LNCaP clone FGC (cell line): ENCODE measurements at places on chromosomes 2 and 18.

DNA sequence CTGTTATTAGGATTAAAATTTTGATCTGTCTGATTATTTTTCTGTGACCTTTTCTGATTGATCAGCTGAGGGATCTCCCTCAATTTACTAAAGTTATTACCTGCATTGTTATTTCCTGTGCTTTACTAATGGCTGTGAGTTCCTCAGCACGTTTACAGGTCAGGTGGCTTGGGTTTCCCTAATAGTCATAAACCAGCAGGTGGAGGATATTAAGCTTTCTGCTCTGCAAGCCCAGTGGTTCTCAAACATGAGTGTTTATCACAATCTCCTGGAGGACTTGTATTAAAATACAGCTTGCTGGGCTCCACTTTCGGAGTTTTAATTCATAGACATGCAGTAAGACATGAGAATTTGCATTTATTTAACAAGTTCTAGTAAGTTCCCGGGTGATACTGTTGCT lies 22.4 kb upstream of the UGP2 start:
- DNase-seq = no peak

- no peak for DNase-seq
These were observed 202.2 kb downstream of the TCF4 start for GRCh38 chr18:55385770-55386169.

- no peak for DNase-seq
These were observed 299.5 kb upstream of the SOX11 start for GRCh38 chr2:5392658-5393057.

DNA sequence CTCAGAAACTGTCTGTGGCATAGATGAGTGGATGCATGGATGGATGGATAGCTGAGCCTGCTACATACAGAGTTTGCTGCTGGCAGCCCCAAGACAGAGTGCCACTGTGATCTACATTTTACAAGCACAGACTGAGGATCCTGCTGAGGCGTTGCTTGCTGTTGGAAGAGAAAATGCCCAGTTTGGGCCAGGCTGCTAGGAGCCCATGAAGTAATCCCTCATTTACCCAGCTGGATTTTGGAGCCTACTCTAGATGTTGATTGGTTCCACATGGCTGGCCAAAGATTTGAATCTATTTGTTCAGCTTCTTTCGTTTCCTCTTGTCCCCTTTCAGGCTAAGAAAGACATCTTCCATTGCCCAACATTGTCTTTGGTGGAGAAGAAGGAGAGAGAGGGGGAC lies 261.3 kb downstream of the CLIP4 start:
- DNase-seq = no peak

DNA sequence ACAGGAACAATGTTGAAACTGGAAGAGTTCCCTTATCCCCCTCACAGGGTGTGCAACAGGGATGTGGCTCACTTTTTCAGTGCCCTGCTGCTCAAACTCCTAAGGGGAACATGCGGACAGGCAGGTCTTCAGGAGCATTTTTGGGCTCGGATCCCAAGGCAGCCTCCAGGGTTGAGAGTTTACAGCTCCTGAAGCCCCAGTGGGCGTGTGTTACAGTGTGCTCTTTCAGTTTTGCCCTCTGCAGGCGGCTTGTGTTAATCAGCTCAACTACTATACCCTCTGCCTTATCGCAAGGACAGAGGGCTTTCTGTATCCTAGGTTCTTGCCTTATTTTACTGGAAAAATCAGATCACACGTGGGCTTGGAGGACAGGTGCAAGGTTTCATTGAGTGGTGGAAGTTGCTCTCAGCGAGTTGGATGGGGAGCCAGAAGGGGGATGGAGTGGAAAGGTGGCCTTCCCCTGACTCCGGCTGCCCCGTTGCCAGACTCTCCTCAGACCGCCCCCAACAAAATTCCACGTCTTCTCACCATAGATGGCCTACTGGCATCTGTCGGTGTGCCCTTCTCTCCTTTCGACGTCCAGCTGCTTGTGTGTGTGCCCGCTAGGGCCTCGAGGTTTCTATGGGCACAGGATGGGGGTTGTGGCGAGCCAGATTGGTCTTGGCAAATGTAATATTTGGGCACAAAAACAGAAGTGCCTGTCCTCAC lies 541.9 kb downstream of the TMX3 start:
- DNase-seq = no peak

- DNase-seq = no peak
These were observed 16.2 kb upstream of the GLS start for GRCh38 chr2:190864375-190864774.

DNA sequence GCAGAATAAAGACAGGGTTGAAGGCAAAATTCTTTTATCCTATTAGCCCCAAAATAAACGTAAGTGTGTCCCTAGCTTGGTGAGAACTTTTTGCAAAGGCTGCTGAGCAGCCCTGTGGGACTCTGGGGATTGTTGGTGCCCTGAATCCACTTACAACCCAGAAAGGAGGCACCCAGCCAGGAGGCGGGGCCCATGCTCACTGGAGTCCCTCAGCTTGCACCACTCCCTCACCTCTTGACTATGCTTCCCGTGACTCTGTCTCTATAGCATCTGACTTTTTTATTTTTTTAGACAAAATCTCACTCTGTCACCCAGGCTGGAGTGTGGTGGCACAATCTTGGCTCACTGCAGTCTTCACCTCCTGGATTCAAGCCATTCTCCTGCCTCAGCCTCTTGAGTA lies 15.8 kb upstream of the COL6A3 start:
- no peak for DNase-seq

GRCh38 chr2:241096979-241097378 lies 5.1 kb downstream of the MTERF4 start:
- DNase-seq = no peak

DNA sequence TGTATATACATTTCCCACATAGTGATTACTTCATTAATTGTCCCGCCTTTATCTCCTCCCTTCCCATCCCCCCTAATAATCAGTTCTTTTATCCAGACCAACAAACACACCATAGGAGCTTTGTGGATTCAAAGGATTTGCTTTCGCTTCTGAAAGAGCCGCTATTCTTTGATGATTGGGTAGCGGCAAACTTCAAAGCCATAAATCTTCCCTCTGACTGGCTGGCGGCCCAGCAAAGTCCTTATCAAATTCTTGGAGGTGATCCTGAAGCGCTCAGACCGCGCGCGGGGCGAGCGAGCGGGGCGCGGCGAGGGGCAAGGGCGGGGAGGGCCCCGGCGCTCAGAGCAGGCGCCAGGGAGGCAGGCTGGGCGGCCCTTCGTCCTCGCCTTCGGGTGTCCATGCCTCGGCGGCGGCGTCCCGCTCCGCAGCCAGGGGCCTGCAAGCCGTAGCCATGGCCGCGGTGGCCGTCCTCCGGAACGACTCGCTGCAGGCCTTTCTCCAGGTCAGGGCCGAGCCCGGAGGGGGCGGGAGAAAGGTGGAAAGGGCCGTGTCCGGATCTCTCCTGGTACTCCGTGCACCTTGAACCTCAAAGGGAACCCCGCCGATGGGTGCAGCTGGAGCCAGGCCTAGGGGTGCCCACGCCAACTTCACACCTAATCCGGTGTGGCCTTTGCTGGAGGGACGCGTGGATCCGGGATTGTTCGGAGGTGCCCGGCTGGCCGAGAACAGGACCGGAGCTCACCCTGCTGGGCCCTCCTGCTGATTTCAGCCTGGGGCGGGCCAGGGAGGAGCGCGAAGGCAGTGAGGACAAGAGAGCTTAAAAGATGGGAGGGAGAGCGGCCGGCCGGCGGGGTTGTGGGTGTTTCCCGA lies at the start of gene SP5:
Gene SP5, plus strand, starts transcription at position 276 of the 870 bp plus-strand sequence. Its CDS starts 176 bp downstream, at position 452.
- DNase-seq = peak; percentile 3

DNA sequence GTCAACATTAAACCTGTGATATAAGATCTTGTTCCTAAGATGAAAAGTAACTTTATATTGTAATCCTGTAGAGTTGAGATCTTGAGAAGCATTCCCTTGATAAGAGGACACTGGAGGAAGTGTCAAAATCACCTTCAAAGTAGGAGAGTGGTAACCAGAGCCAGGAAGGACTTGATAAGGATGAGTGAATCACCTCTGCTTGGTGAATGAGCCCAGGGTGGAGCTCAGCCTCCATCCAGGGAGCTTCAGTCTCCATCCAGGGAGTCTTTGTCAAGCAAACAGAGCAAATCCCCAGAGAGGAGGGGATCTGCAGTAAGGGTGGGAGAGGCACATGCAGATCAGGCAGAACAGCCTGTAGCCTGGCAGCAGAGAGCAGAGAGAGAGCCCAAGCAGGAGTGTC lies 167.1 kb upstream of the SIX2 start:
- no peak for DNase-seq

DNA sequence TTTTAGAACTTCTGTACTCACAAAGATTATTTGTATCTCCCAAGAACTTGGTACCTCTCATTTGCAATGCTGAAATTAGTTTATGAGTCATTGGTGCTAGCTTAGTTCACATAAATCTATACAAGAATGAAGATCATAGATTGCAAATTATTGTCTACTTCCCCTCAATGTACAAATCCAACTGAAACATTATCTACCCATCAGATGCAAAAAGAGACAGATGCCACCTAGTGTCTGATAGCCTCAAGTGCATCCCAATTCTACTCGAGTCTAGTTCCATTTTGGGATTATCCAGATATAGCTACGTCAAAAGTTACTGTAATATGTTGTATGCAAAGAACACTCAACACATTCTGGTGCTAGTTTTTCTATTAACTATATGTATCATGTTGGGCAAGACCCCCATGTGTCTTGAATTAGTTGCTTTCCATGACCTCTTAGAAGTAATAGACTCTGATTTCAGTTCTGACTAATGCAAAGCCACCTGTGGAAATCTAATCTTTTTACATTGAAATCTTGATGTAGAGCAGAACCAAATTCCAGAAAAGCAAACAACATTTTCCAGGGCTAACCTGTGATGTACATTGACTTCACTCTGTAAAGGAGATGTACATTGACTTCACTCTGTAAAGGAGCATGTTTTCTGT lies 210.0 kb downstream of the RBM43 start:
- no peak for DNase-seq

DNA sequence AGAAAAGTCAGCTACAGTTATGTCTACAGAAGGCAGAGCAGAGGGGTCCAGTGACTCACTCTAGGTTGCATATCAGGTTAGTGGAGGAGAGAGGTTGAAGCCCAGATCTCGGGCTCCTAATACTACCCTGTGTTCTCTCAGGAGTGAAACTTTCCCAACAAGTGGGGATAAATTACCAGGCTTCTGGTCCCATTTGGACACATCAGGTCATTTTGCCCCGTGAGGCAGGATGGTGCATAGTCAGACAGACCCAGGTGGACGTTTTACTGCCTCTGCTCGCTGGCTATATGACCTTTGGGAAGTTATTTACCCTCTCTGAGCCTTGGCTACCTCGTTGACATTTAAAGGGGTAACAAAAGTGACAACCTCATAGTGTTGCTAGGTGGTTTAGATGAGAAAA lies 128.0 kb upstream of the REV1 start:
- DNase-seq = no peak

- DNase-seq = no peak
These were observed 171.6 kb downstream of the BCL2 start for GRCh38 chr18:63147973-63148372.

- no peak for DNase-seq
These were observed 66.7 kb downstream of the RTN4 start for GRCh38 chr2:54983345-54984220.

- DNase-seq = no peak
These were observed 6.1 kb downstream of the TMEM163 start for GRCh38 chr2:134712736-134713135.

DNA sequence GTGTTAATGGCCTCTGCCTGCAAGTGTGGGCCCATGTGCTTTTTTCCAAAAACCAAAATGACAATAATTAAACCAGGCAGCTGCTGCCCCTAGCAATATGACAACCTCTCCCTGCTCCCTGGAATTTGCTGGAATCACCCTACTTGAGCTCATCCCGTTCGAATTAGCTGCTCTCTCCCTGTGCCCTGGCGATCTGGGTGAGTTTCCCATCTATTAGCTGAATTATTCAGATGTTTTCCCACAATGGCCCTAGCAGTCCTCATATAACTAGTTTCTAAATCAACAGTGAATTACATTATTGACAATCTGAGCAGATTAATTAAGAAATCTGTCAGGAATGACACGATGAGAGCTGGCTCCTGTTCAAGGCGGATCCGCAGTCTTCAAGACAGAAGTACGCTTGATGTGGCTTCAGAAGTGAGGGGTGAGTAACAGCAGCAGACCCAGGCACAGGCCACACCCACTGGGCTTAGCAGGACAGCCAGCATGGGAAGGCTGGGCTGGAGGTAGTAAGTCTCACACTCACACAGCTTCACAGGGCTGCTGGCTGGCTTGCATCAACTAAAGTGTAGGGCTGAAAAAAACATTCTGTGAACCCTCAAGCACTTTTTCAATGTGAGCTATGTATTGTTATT lies 366.2 kb upstream of the ID2 start:
- no peak for DNase-seq

GRCh38 chr18:58268849-58269248 lies 224.8 kb downstream of the NEDD4L start:
- DNase-seq = no peak

- DNase-seq = no peak
These were observed 87.7 kb downstream of the CLIP4 start for GRCh38 chr2:29202819-29203495.

- DNase-seq = no peak
These were observed 28.1 kb downstream of the NCKAP1 start for GRCh38 chr2:183010112-183010511.

- no peak for DNase-seq
These were observed 1.2 kb upstream of the CHMP1B start for GRCh38 chr18:11849841-11850634.

GRCh38 chr2:30030361-30030760 lies 109.0 kb upstream of the ALK start:
- DNase-seq = peak; percentile 15

DNA sequence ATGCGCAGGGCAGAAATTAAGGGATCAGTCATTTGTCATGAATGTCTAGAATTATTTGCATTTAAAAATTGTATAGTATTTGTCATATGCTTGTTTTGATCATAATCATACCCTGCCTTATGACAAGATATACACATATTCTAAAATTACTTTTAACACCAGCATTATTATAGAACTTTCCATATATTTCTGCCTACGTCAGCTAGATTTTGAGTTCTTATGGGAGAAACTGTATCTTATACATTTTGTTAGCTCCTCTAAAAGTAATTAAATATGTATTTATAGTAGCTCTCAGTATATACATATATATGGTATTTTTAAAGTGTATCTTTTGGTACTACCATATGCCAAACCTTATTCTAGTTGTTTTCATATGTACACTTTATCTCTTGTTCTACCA lies 441.9 kb downstream of the CPS1 start:
- no peak for DNase-seq

- no peak for DNase-seq
These were observed 91.6 kb downstream of the ZNF407 start for GRCh38 chr18:74689251-74689650.

DNA sequence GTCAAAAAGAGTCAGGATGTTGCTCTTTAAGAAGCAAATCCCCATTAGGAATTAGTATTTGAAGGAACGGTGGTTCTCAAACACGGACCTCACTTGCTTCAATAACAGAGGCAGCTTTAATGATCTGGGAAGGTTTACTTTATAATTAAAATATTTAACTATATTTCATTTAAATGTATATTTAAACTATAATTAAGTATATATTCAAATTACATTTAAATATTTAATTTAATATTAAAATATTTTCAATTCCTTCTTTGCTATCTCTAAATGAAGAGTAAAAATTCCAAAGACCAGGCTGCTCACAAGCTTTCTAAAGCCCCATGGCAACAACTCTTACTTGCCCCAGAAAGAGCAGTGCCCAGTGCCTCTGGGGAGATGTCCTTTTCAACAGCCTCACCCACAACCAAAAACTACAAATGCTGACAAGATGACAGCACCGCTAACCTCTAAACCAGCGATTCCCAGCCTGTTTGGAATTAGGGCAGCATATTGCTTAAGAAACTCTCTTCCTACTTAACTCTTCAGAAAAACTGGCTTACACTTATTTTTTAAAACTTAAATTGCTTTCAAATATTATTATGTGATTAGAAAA lies 62.9 kb upstream of the POU3F3 start:
- DNase-seq = no peak
